ENCODE measurements at places on chromosomes 2 and 18. TPM values are rescaled to one million over a fixed set of nuclear protein-coding genes. Genes with fewer than 3 reads are reported as not detected.

Gene PTPRN
- 0.74 TPM for total RNA-seq

Gene MLPH
- 108 TPM for total RNA-seq

Gene AKAIN1
- total RNA-seq: not detected

Gene NTSR2
- total RNA-seq: not detected

Gene RAD51AP2
- total RNA-seq: 0.28 TPM

Gene RPS27A
- total RNA-seq: 613 TPM

Gene CTLA4
- total RNA-seq: not detected

Gene BUB1
- 0.28 TPM for total RNA-seq

Gene SKOR2
- not detected for total RNA-seq

Gene SPHKAP
- 75.5 TPM for total RNA-seq

Gene TEKT4
- total RNA-seq: not detected

Gene GATA6
- 95.5 TPM for total RNA-seq

Gene EVX2
- not detected for total RNA-seq

Gene TPO
- 2.7 TPM for total RNA-seq

Gene MEP1B
- total RNA-seq: not detected

Gene VSNL1
- 30.2 TPM for total RNA-seq

Gene SERPINB7
- 0.71 TPM for total RNA-seq

Gene CPO
- not detected for total RNA-seq

Gene HDAC4
- 8.1 TPM for total RNA-seq

Gene ANKRD62
- not detected for total RNA-seq

Gene PLCD4
- 0.70 TPM for total RNA-seq

Gene GREB1L
- 17.5 TPM for total RNA-seq

Gene FOXI3
- not detected for total RNA-seq

Gene SPEG
- total RNA-seq: 82.2 TPM

Gene RBM44
- total RNA-seq: 0.30 TPM

Gene PCARE
- 2.2 TPM for total RNA-seq

Gene OBSL1
- total RNA-seq: 157 TPM

Gene AMER3
- total RNA-seq: not detected

Gene TEX44
- total RNA-seq: not detected

Gene OSR1
- total RNA-seq: 55.7 TPM

Gene SERPINB3
- not detected for total RNA-seq

Gene UGT1A8
- not detected for total RNA-seq

Gene CHRND
- total RNA-seq: not detected

Gene ANKRD23
- total RNA-seq: 9.3 TPM

Gene FSIP2
- total RNA-seq: 0.22 TPM
